Colonic mucosa (tissue), 4 donors: ENCODE measurements at places on chromosomes 3 and 15.

GRCh38 chr3:190038050-190038933, 82.4 kb downstream of the P3H2 start:
- peak; percentile 76 for DNase-seq

- no peak for DNase-seq
These were observed 62.9 kb upstream of the ZBTB38 start for GRCh38 chr3:141305436-141305835.

DNA sequence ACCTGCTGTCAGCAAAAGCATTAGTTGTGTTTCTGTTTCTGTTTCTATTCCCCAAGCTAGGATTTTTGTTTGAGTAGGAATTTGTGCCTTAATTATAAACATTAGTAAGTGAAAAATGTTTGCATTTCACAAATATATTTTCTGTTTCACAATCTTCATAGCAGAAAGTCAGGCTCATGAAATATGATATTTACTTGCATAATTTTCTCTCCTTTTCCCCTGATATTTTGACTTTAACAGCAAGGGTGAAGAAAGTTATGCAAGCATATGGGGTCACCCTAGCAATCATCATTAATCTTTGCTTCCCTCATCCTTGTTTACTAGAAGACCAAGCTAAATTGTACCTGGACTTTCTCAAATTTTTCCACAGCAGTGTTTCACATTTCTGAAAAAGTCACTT, 140.3 kb upstream of the SEMA6D start:
- DNase-seq = no peak

DNA sequence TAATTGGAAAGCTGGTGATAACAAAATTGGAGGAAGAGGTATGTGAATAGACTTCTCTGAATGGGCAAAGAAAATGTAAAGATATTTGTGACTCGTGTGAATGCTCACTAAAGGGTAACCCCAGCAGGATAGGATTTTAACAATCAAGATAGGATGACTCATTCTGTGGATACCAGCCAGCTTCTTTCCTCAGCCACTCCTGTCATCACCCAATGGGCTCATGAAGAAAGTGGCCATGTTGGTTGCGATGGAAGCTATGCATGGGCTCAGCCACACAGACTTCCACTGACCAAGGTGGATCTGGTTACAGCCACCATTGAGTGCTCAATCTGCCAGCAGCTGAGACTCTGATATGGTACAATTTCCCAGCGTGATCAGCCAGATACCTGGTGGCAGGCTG, 40.9 kb downstream of the STRIT1 start:
- DNase-seq = no peak

DNA sequence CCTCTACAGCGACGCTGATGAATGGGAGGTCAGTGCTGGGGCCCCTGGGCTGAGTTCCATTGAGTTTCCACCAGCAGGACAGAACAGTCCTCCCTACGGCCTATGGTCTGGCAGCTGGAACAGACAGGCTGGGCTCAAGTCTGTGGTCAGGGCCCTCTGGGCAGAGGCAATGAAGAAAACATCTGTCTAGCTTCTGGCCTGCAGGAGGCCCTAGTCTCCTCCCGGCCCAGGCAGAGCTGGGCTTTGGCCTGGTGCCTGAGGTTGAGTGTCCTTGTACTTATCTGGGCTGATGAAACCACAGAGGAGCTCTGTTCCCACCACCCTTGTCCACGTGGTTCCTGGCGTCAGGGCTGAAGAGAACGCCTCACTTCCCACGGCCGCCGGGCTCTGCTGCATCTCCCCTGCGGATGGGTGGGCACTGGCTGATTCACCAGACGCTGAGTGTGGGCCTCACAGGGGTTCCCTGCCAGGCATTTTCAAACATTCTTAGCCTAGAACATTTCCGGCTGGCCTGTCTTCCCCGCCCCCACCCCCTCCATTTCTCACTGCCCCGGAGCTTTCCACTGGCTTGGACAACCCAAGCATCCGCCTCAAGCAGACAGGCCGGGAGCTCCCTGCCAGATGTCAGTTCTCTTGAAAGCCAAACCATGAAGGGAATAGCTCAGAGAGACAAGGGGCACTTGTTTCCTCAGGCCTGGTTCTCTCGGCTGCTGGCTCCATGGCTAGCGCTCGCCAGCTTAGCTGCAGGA, 20.3 kb downstream of the PPCDC start:
- DNase-seq = peak; percentile 84

DNA sequence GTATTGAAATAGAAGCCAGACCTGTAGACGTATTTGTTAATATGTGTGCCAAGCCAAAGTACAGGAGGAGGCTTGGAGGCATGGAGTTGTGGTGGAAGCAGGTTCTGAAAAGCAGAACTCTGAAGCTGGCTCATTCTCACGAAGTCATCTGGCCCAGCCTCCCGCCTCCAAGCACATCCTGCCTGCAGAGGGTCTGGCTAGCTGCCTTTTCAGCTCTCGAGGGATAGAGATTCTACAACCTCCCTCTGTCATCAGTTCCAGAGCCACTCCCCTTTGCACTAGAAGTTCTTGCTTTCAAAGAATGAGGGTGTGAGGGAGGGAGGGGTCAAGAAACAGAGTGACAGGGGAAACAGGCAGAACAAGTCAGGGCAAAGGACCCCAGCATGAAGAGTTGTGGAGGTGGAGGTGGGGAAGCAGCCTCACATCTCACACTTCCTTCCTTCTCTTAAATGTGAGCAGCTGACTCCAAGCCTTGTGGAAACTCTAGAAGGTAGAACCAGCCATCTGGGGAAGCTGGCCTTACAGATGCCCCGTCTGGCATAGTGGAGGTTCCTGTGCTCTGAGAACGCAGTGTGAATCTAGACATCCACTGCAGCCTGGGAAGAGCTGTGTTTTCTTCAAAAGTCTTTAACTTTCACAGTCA, 95.3 kb downstream of the SLC49A4 start:
- no peak for DNase-seq

- no peak for DNase-seq
These were observed 23.4 kb upstream of the RNF7 start for GRCh38 chr3:141714671-141715070.

GRCh38 chr3:32431481-32431880, 39.8 kb downstream of the CMTM7 start:
- peak; percentile 7 for DNase-seq

DNA sequence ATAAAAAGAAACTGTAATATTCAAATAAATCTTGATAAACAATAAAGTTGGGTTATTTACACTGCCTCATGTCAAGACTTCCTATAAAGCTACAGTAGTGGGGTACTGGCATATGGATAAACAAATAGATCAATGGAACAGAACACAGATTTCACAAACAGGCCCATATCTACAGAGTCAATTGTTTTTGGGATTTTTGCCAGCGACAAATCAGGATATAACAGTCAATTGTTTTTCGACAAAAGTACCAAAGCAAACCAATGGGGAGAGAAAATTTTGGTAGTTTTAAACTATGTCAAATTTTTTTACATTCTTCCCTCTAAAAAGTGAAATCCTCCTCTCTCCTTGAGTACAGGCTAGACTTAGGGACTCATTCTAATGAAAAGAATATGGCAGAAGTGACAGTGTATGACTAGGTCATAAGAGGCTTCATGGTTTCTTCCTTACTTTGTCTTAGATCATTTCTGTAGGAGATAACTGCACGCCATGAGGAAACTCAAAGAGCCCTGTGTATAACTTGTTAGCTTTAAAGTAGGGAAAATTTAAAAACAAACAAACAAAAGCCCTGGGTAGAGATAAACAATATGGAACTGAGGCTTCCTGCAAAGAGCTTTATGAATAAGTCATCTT, 16.9 kb downstream of the IP6K1 start:
- no peak for DNase-seq

DNA sequence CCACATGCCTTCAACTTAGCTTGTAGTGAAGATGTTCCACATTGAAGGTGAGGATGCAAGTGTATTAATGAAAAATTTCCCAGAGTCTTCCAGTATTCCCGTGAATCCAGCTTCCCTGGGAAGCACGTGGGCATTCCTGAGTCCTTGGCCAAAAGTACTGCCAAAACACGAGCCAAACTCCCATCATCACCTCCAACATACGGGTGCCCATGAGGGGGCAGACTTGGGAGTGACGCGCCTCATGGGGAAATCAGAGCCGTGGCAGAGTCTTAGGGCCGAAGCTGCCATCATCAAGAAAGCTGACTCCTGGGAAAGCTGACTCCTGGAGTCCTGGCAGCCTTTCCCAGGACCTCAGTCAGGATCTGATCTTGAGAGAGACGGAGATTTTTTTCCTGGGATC, 20.1 kb upstream of the TM2D3 start:
- no peak for DNase-seq

DNA sequence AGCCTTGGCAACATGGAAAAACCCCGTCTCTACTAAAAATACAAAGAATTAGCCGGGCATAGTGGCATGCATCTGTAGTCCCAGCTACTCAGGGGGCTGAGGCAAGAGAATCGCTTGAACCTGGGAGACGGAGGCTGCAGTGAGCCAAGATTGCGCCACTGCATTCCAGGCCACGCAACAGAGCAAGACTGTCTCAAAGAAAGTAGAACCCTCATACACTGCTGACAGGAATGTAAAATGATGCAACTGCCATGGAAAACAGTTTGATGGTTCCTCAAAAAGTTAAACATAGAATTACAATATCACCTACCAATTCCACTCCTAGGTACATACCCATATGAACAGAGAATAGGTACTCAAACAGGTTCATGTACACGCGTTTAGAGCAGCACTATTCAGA, 158.9 kb downstream of the TBC1D5 start:
- DNase-seq = no peak

GRCh38 chr3:182179631-182180030, 467.9 kb downstream of the SOX2 start:
- no peak for DNase-seq

- no peak for DNase-seq
These were observed 53.6 kb downstream of the FEZF2 start for GRCh38 chr3:62319570-62320243.

DNA sequence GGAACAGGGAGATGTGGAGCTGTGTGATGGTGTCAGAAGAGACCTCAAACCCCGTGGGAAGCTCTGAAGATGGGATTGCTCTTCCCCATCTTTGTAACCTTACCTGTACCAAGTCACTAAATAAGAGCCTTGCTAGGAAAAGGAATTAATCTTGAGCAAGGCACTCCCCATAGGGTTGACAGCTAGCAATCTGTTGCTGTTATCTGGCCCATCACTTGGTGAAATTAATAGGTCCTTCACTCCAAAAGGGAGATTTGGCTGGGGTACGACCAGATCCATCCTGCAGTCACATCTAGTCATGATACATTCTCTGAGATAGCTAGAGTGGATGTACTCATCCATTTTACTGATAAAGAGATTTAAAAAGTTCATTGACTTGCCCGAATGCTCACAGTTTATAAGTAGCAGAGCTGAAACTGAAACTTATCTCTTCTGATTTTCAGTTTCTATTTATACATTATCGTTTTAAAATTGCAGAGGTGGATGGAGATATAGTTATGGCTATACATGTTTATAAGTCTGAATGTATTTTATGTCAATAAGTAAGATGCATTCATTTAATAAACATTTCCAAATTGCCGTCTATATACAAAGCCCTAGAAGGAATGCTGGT, 299.1 kb upstream of the MCTP2 start:
- DNase-seq = no peak
